Stimulated activated CD8-positive, alpha-beta memory T cell treated with anti-CD3 and anti-CD28 coated beads, Interleukin-7, amount 100 ng/mL, for 1 hour (primary cell): ENCODE measurements at places on chromosomes 4 and X.

DNA sequence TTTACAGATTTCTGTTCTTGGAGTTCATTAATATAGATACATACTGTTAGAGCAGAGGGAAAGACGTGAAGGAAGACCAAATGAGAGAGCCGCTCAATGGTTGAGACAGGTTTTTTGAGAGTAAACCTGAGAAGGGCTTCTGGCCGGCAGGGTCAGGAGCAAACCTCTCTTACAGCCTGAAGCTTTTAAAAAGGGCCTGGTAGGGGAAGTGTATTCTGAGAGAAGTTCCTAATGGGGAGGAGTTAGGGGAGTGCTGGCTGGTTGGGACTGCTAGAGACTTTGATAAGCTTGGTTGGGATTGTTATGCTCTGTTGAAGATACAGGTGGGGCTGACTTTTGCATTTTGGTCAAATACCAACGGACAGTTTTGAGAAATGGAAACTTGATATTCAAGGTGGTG is 186.8 kb upstream of the PABPC4L start:
- no peak for DNase-seq

GRCh38 chrX:112008724-112009123 is 73.9 kb downstream of the TRPC5 start:
- no peak for DNase-seq

GRCh38 chr4:187602339-187603092 is 393.1 kb upstream of the ZFP42 start:
- DNase-seq, result no peak

GRCh38 chr4:55032788-55033187 is 92.6 kb downstream of the KDR start:
- no peak for DNase-seq

DNA sequence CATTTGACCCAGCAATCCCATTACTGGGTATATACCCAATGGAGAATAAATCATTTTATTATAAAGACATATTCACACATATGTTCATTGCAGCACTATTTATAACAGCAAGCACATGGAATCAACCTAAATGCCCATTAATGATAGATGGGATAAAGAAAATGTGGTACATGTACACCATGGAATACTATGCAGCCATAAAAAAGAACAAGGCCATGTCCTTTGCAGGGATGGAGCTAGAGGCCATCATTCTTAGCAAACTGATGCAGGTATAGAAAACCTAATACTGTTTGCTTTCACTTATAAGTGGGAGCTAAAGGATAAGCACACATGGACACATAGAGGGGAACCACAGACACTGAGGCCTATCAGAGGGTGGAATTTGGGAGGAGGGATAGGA is 22.6 kb downstream of the RASSF6 start:
- DNase-seq, result no peak
